Left renal cortex interstitium (tissue), 4 donors: ENCODE measurements at places on chromosomes 11 and 22.

- DNase-seq = no peak
Observed at GRCh38 chr22:37163575-37164504, 14.1 kb upstream of the IL2RB start.

DNA sequence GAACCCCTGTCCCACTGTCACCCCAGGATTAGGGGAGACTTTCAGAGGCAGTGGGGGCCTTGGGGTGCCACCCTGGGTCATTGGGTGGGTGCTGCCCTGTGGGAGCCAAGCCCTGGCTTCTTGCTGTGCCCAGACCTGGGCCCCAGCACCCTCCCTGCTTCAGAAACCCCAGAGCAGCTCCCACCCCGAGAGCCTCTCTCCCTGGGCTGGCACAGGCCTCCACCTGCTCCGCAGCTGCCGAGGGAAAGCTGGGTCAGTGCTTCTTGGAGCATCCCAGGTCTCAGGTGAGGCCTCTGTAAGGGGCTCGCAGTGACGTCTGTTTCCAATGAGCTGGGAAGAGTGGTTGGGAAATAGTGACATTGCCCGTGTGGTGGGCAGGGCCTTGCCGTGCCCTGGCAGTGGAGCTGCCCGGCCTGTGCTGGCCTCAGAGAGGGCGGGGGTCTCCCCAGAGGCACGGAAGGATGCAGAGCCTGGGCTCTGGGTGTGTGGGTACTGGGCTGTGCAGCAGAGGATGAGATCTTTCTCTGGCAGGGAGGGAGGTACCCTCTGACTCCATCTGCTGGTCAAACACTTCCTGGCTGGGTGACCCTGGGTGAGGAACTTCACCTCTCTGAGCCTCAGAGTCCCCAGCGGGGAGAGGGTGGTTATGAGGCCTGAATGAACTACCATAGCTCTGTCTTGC is 23.0 kb downstream of the C22orf23 start:
- no peak for DNase-seq

- DNase-seq = no peak
Observed at GRCh38 chr11:129021295-129021694, 78.6 kb upstream of the TP53AIP1 start.

DNA sequence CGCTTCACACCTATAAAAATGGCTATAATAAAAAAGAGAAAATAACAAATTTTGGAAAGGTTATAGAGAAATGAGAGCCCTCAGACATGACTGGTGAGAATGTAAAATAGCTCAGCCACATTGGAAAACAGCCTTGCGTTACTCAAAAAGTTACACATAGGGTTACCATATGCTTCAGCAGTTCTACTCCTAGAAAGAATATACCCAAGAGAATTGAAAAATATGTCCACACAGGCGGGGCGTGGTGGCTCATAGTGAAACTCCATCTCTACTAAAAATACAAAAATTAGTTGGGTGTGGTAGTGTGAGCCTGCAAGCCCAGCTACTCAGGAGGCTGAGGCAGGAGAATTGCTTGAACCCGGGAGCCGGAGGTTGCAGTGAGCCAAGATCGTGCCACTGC is 7.6 kb upstream of the JHY start:
- no peak for DNase-seq

- no peak for DNase-seq
Observed at GRCh38 chr11:79956061-79956460, 515.2 kb upstream of the TENM4 start.

GRCh38 chr11:77200351-77201268 is 72.6 kb downstream of the MYO7A start:
- DNase-seq = no peak

GRCh38 chr11:1654388-1655167 is 25.0 kb downstream of the KRTAP5-5 start:
- no peak for DNase-seq
